Naive B cell (primary cell): ENCODE measurements at places on chromosomes 7 and 10.

GRCh38 chr10:72731916-72732419, 40.0 kb downstream of the MCU start:
- no peak for DNase-seq

GRCh38 chr7:22942191-22942590, 71.7 kb downstream of the HYCC1 start:
- no peak for DNase-seq

DNA sequence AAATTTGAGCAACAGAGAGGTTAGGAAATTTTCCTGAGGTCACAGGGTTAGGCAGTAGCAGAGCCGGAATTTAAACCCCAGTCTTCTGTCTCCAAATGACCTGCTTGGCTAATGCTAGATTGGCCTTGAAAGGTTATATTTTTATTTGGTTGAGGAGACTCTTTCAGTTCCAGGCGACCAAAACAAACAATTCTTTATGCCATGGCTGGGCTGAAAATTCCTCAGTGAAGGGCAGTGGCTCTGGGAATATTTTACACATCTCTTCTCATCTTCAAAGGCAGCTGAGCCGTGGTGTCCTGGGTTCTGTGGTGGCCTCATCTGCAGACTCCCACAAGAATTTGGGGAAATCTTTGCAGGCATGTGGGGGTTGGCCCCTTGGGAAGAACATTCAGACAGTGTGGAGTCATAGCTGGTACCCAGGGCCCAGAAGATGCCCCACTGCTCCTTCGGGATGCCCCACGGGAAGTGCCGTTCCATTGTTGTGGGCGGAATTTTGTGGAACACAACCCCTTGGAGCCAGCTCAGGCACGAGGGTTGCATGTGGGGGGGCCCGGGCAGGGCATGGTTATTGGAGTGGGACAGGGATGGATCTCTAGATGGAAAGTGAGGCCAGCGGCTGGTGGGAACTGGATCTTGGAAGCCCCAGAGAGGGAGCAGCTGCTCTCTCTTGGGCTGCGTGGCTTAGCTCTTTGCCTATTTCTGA, 33.2 kb downstream of the RPS24 start:
- no peak for DNase-seq

DNA sequence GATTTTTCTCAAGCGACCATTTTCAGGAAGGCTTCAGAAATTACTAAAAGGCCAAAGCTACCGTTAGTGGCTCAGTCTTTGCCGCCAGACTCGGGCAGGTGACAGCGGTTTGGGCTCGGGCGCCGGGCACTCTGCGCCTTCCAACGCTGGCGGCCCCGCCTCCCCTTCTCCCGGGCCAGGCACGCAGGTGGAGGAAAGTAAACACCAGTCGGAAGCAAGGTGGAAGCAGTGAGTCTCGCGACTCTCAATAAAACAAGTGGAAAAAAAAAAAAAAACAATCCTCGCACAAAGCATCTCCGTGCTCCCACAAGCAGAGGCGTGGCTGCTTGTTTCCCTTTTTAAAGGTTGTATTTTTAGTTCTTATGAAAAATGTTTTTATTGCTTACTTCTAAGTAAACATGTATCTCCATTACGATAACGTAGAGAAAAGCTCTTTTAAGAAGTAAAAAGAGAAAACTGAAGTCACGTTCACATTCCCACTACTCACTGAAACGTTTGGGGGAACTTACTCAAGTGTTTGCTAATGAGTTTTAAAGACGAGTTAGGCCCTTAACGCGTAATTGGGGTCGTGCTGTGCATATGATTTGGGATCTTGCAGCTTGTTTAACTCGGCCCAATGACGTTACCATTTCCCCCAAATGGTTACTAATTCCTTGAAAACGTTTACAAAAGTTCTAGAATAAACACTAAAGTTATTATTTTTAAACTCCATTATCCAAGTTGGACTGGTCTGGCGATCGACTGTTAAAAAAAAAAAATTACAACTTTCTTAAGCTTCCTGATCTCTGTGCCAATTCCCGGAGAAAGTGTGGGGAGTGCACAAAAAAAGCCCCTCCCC, 864 bp downstream of the CDCA7L start:
- DNase-seq, result peak; percentile 60

- DNase-seq, result peak; percentile 34
Measured at GRCh38 chr7:85554236-85555178, 367.7 kb upstream of the SEMA3D start.

GRCh38 chr10:49592726-49593563, 17.2 kb upstream of the SLC18A3 start:
- DNase-seq, result peak; percentile 40
